ENCODE measurements at places on chromosomes 11 and 22. TPM values are rescaled to one million over a fixed set of nuclear protein-coding genes. Genes with fewer than 3 reads are reported as not detected.

DNA sequence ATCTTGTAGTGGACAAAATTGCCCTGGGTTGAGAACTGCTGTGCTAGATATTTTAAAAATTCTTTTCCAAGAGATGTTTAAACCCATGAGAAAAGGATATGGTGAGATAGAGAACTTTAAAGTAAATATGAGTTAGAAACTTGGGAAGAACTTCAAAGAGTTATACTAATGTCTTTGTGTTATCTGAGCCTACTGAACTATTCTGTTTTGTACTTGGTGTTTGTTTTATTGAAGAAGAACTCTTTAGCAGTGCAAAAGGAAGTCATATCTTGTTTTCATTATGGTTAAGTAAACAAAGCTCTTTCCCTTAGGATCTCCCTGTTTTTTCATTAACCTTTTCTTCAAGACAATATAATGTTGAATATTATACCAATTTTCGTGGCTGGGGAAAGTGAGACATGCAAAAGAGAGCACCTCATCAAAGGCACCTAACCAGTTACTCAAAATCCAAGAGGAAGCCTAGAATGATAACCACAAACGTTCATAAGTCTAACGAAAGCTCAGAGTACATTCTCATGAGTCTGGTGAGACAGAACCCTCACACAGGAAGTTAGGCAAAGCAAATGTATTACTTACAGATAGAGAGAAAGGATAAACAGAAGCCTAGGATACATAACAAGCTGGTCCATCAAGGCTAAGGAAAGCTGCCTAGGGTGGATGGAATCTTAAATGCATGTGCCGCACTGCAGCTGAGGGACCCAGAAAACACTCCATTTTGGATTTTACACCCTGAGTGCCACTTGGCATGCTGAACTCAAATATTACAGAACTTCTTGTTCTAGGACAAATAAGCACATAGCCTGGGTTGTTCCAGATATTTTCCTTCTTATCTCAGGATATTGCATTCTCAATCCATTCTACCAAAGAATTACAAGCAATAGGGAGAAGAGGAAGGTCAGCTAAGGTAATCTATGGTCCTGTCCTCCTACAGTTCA is 112.5 kb upstream of the ANO3 start:
- DNase-seq = no peak

- DNase-seq = no peak
Measured at GRCh38 chr22:45159652-45160462, 3.9 kb upstream of the NUP50 start.

DNA sequence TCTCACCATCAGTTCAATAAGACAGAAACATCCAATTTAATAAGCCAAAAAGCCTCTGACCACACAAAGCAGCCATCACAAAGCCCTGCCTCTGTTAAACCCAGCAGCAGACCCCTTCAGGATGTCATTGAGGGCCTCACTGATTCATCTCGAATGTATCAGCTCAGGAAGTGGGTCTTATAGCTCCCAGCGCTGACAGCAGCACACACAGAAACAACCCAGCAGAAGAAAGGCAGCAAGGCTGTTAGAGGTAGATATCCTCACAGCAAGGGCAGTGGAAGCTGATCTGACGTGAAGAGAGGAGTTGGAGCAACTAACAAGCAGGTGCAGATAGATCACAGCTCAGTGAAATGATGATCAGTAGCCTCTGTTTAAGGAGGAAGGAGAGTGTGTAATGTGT is 86.2 kb upstream of the NCAM1 start:
- DNase-seq = no peak

DNA sequence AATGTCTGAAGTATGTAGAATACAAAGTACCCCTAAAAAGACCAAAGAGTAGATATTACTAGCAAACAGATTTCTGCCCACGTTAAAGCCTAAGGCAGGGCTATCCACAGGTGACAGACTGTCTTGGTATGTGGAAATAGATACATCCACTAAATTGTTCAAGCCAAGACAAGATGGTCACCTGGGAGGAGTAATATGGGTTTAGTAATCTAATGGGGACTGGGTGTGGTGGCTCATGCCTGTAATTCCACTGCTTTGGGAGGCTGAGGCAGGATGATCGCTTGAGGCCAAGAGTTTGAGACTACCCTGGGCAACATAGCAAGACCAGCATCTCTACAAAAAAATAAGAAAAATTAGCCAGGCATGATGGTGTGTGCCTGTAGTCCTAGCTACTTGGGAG is 7.5 kb downstream of the SGSM3 start:
- no peak for DNase-seq

DNA sequence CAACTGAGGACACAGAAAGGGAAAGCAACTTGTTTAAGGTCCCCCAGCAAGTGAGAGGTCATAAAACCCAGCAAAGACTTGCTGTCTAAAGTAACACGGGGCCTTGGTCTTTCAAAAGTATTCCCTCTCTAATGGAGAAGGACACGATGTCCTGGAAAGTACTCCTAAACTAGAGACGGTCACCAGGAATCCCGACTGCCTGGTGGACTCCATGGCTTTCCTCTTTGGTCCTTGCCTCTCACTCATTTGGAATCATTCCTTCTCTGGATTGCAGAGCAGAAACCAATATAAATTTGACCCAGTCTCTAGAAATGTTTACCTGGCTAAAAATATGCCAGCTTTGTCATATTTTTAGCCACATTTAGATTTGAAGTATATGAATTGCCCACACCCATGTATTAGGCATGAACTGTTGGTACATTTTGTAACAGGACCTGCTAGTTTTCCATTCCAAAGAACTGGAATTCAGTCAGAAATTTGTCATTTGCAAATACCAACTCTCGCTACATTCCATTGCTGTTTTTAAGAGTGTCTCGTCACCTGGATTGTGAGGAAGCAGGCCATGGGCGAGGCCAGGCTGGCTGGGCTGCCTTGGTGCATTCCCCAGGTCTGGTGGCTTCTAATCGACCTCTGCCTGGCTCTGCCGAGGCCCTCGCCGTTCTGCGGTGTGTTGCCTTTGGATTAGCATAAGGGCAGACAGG is 12.9 kb downstream of the NAV2 start:
- no peak for DNase-seq

- no peak for DNase-seq
Measured at GRCh38 chr11:76321820-76322524, 59.0 kb downstream of the THAP12 start.

GRCh38 chr22:30170129-30170528 is 76.4 kb downstream of the LIF start:
- DNase-seq = no peak

DNA sequence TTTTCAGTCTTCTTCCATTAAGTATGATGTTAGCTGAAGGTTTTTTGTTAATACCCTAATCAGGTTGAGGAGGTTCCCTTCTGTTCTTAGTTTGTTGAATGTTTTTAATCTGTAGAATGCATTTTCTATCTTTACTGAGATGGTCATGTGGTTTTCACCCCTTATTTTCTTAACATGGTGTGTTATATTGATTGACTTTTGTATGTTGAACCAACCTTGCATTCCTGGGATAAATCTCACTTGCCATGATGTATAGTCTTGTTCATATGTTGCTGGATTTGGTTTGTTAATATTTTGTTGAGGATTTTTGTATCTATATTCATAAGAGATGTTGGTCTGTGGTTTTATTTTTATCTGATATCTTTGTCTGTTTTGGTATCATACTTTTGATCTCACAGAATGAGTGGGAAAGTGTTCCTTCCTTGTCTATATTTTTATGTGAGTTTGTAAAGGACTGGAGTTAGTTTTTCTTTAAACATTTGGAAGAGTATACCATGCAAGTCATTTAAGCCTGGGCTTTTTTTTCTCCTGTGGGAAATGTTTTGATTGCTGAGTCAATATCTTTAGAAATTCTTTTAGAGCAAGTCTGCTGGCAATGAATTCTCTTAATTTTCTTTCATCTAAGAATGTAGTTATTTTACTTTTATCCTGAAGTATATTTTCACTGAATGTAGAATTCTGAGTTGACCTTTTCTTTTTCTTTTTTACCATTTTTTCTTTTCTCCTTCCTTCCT is 5.5 kb upstream of the P4HA3 start:
- no peak for DNase-seq

Gene MAJIN
- not detected for total RNA-seq

- no peak for DNase-seq
Measured at GRCh38 chr22:38033522-38034277, 23.5 kb upstream of the PICK1 start.

DNA sequence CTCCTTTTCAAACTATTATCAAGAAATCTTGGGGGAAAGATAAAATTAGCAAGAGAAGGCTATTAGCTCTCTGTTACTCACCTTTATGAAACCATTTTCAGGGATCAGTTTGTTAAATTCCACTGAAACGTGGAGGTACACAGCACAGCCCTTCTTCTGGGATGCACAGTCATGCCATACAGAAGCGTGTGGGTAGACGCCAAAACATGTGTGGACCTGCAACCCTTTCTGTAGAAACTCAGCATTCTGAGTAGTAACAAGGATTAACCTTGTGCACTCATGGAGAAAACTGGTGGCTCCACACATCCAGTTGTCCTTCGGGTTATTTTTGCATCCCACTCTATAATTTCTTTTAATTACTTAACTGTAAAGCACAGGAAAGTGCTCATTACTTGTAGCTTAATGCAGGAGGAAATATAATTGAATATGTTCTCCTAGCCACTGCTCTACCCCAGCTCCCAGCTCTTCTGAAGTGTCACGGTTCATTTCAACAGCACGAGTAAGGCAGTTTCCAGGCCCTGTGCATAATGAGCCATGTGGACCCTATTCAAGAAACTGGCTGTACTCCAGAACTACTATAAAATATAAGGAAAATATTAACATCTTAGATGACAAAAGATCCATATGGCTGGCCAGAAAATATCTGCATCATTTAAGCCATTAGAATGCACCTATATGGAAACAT is 26.1 kb downstream of the BDNF start:
- DNase-seq = no peak

- DNase-seq = no peak
Measured at GRCh38 chr22:39374801-39375200, 24.8 kb upstream of the TAB1 start.

DNA sequence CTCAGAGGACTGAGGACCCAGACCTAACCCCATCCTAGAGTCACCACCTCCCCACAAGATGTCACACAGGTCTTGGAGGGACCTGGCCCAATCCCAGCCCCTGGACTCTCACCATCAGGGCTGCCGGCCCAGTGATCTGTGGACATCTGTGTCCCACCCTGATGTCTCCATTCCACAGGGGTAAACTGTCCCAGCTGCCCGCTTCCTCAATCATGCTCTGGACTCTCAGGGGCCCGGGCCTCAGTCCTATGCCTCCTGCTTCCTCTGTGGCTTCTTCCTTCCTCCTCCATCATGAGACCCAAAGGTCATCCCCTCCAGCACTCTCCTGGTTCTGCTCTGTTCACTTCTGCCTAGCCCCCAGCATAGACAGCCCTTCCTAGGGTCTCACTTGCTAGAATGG is 32.2 kb downstream of the ARAP1 start:
- no peak for DNase-seq

GRCh38 chr11:70729949-70730348 is 331.6 kb downstream of the CTTN start:
- no peak for DNase-seq

Gene SLCO2B1
- 297 TPM for total RNA-seq

GRCh38 chr11:102118937-102119336 is 8.7 kb downstream of the YAP1 start:
- DNase-seq = no peak

- DNase-seq = no peak
Measured at GRCh38 chr11:62599901-62600300, 1.8 kb downstream of the MTA2 start.

Gene PATE4
- not detected for total RNA-seq

Gene DEFB131B
- total RNA-seq = not detected

DNA sequence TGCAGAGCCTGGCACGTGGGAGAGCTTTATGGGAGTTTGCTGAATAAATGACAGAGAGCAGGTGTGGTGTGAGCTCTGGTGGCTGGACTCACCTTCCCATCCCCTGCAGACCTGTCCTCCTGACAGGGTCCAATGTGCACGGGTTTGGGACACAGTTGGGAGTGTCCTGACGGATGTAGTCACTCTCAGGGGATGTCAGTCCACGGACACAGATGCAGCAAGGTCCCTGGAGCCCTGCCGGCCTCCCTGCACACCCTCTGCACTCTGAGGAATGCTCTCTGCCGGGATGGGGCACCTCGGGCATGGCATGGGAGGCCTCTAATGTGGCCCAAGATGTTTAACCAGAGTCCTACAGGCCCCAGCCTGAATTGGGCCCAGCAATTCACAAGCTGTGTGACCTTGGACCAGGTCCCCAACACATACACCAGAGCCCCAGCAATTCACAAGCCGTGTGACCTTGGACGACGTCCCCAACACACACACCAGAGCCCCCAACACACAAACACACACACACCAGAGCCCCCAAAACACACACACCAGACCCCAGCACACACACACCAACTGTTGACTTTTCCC is 30.0 kb upstream of the RFPL3 start:
- DNase-seq = peak; percentile 17

GRCh38 chr22:44026630-44027511 is 2.8 kb downstream of the PARVB start:
- peak; percentile 60 for DNase-seq

DNA sequence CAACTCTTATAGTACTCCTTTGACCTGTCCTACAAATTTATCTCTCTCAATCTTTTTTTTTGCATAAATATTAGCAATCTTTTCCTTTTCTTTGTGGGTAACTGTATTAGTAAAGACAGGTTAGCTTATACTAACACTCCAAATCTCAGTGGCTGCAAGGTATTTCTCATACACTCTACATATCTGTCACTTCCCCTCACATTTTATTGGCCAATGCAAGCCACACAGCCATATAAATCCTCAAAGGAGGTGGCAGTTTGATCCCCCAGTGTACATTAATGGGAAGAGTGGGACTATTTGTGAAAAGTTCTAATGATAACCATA is 42.6 kb upstream of the EED start:
- no peak for DNase-seq

- DNase-seq = no peak
Measured at GRCh38 chr11:93845181-93846092, 5.0 kb downstream of the VSTM5 start.

- DNase-seq = no peak
Measured at GRCh38 chr11:45440111-45440510, 154.0 kb upstream of the SYT13 start.

DNA sequence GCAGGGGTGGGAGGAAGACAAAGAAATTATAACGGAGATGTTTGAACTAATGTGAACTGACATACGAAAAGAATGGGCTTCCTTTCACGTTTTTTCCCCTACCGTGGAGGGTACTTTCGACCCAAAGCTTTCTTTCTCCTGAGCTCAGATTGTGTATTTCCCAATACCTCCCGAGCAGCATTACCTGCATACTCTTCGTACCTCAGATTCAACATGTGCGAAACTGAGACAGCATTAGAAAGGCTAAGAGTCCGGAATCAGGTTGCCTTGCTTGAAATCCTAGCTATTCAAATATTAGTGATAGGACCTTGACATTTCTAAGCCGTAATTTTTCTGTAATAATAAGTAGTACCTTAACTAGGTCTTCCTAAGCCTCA is 778 bp upstream of the PAK1 start:
- no peak for DNase-seq

GRCh38 chr11:14700593-14700992 is 57.0 kb downstream of the PDE3B start:
- DNase-seq = no peak

DNA sequence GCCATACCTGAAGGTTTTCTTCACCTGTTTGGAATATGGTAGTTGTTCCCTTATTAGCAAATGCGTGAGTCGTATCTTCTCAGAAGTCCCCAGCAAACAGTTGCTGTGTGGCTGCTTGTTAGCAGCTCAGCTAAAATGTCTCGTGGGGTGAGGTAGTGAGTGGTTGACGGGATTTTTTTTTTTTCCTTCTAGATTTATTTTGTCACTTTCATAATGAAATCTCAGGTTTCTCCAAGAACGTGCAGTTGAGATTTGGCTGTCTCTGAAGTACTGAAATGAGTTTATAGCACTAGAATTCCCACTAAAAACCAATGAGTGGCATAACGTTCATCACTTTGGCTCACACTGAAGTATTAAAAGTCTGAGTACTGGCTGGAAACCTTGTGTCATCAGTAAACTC is 16.8 kb downstream of the RCN1 start:
- no peak for DNase-seq

Measured in Peyer's patch (tissue), 4 donors.